Upper lobe of left lung (tissue), 6 donors: ENCODE measurements at places on chromosomes 12 and 14. TPM values are rescaled to one million over a fixed set of nuclear protein-coding genes. Genes with fewer than 3 reads are reported as not detected.

DNA sequence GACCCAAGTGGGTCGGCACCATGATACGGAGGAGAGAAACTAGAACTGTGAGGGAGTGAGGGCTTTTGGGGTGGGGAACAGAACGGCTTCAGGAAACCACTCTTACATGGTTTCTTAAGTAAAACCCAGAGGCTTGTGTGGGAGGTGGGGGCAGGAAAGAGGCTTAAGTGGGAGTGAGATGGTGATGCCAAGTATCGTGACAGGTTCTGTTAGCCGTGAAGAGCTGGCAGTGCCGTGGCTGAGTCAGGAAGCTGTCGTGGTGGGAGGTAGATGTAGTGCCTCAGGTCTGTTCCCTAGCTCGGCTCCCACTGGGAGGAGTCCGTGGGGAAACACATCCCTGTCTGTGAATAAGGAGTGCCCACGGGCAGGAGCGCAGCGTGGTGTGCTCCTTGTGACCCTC is 185.8 kb upstream of the FKBP4 start:
- no peak overlapping the region for H3K4me3 ChIP-seq
- no peaks in the 10 kb centered on the region for H3K27me3 ChIP-seq
- no peaks in the 10 kb centered on the region for H3K4me1 ChIP-seq
- no peaks in the 10 kb centered on the region for H3K36me3 ChIP-seq
- DNase-seq = no peak
- no peak overlapping the region for H3K27ac ChIP-seq

The SCAF11 gene
- total RNA-seq = 264 TPM

DNA sequence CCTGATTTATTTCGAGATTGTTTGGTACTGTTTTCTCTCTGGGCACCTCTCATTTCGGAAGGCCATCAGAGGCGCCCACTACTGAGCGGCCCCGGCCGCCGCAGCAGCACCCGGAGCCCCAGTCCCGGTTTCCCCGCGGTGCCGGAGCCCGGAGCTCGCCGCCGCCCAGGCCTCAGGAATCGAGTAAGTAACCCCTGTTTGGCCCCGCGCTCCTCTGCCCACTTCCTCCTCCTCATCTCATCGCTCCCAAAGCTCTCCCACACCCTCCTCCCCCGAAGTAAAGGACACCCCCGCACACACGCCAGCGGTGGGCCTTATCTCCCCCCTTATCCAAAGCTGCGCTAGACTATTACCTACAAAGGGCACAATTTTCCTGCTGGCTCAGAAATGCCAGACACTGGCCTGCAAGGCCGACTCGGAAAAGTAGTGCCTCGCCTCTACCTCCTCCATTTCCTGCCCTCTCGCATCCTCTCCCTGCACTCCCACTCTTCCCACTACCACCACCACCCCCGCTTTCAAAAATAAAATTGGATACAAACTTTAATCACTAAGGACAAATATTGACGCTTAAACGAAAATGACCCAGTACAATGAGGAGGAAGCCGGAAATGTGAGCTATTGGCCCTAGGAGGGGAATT is 637 bp upstream of the FOXG1 start:
- H3K36me3 ChIP-seq = no peaks in the 10 kb centered on the region
- DNase-seq = no peak
- H3K27me3 ChIP-seq = peaks cover 16% of the 10 kb centered on the region

DNA sequence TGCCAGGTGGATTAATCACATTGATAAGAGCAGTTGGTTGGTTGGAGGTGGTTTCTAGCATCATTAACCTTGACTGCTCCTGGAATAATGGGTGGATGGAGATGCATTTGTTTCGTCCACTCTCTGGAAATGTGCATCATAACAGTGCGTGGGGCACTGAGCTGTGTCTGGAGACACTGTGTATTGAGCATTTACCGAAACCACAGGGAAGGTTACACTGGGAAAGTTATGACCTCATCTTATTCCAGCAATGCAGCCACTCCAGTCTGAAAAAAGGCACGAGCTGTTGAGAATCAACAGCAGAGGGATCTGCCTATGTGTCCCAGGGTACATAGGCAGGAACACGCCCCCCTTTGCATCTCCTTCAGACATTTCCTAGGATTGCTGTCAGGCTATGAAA is 27.2 kb downstream of the RNFT2 start:
- no peak overlapping the region for H3K4me3 ChIP-seq
- H3K36me3 ChIP-seq = no peaks in the 10 kb centered on the region
- no peak overlapping the region for H3K27ac ChIP-seq
- H3K4me1 ChIP-seq = no peaks in the 10 kb centered on the region
- H3K27me3 ChIP-seq = no peaks in the 10 kb centered on the region
- DNase-seq = no peak

GRCh38 chr12:114013575-114014345 is 47.6 kb upstream of the RBM19 start:
- no peak for DNase-seq
- no peaks in the 10 kb centered on the region for H3K4me1 ChIP-seq
- no peaks in the 10 kb centered on the region for H3K36me3 ChIP-seq
- no peak overlapping the region for H3K27ac ChIP-seq

The WNT5B gene
- total RNA-seq = 9.7 TPM

- DNase-seq = peak; percentile 44
- no peaks in the 10 kb centered on the region for H3K36me3 ChIP-seq
- peak overlapping the region; percentile 75 for H3K27ac ChIP-seq
- H3K4me1 ChIP-seq = peaks cover 5% of the 10 kb centered on the region
- no peak overlapping the region for H3K4me3 ChIP-seq
Measured at GRCh38 chr12:121144416-121144914, 11.8 kb downstream of the P2RX7 start.

The PTPN6 gene
- 215 TPM for total RNA-seq

- H3K27me3 ChIP-seq = no peaks in the 10 kb centered on the region
- no peak for DNase-seq
- H3K36me3 ChIP-seq = no peaks in the 10 kb centered on the region
- no peaks in the 10 kb centered on the region for H3K4me1 ChIP-seq
- no peak overlapping the region for H3K27ac ChIP-seq
- no peak overlapping the region for H3K4me3 ChIP-seq
Measured at GRCh38 chr14:80095623-80096022, 115.7 kb downstream of the DIO2 start.

DNA sequence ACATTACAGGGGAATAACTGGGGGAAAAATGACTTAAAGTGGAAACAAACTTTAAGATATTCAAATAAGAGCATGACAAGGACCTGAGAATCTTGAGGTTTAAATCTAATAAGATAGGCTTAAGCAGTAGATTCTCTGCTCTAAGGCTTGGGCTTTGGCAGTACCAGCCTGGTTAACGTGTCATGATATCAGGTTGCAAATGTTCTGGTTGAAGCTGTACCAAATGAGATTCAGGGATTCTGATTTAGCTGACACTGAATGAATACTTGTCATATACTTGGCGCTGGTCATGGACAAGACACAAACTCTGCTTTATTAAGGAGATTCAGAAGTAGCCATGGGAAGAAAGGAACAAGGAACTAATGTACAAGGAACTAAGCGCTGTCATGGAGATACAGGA is 6.1 kb downstream of the TCP11L2 start:
- no peaks in the 10 kb centered on the region for H3K27me3 ChIP-seq
- H3K4me1 ChIP-seq = peaks cover 59% of the 10 kb centered on the region
- H3K4me3 ChIP-seq = no peak overlapping the region
- DNase-seq = no peak
- H3K27ac ChIP-seq = no peak overlapping the region
